Stimulated activated CD8-positive, alpha-beta memory T cell treated with anti-CD3 and anti-CD28 coated beads, Interleukin-2, amount 100 ng/mL, for 48 hours (primary cell): ENCODE measurements at places on chromosomes 12 and 14.

GRCh38 chr14:104331871-104332605 lies 193.7 kb downstream of the KIF26A start:
- DNase-seq: no peak

- no peak for DNase-seq
Observed at GRCh38 chr14:55881577-55882241, 236.5 kb upstream of the PELI2 start.

DNA sequence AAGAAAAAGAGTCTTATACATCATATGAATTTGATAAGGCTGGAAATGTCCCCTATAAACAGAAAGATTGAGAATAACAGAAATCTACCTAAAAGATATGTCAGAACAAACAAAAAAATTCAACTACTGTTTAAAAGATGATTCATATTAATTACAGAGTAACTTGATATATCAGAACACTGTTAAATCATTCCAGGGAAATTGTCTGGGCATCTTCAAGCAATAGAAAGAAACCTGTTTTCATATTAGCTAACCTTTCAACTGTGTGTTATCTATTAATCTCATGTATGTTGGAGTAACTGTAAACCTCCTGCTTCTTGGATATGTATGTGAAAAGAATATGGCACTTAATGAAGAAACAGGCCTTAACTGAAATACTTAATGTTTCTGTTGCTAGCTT lies 96.7 kb downstream of the NUBPL start:
- no peak for DNase-seq

- no peak for DNase-seq
Observed at GRCh38 chr12:10453156-10453555, at the start of gene KLRC1. Gene KLRC1, minus strand, starts transcription at chr12:10453377. Its CDS starts 2,221 bp downstream, at chr12:10451156.

- no peak for DNase-seq
Observed at GRCh38 chr14:102779084-102779462, 1.8 kb downstream of the TRAF3 start.

DNA sequence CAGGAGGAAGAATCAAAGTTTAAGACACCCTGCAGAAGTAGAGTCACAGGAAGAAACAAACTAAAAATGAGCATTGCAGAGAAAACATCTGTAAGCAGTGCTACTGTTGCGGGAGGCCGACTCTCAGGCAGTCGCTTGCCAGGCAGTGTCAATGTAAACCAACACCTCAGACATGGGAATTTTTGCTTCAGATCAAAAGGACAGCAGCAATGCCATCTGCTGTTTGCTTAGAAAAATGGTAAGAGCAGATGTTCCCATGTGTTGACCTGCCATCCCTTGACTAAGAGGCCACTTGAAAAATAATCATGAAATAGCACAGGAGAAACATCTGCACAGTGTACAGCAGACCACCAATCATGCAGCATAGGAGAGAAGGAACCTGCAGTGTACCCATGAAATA lies 196.6 kb downstream of the SLC25A21 start:
- no peak for DNase-seq

GRCh38 chr14:23443881-23444280 lies 8.4 kb upstream of the MYH7 start:
- no peak for DNase-seq

DNA sequence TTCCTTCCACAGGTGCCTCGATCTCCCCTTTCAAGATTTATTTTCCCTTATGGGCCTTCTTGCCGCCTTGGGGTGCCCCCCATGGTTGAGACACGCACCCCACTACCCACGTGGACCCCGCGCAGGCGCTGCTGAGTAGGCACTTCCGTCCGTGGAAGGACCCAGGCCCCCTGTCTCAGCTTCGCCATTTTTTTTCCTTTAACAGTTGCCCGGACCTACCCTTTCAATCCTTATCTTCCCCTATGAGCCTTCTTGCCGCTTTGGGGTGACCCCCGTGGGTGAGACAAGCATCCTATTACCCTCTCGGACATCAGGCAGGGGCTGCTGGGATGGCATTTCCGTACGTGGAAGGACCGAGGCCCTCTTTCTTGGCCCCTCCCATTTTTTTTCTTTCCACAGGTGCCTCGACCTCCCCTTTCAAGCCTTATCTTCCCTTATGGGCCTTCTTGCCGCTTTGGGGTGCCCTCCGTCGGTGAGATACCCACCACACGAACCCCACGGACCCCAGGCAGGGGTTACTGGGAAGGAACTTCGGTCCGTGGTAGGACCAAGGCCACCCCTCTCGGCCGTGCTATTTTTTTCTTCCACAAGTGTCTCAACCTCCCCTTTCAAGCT lies 268.2 kb downstream of the ALG10 start:
- no peak for DNase-seq

GRCh38 chr14:87873741-87874140 lies 119.2 kb downstream of the GALC start:
- DNase-seq: no peak

- DNase-seq: no peak
Observed at GRCh38 chr12:95789126-95790032, 1.2 kb downstream of the NTN4 start.

- DNase-seq: no peak
Observed at GRCh38 chr14:104882991-104883660, 18.1 kb downstream of the CEP170B start.

GRCh38 chr12:67515679-67516340 lies 132.7 kb upstream of the DYRK2 start:
- DNase-seq: no peak

DNA sequence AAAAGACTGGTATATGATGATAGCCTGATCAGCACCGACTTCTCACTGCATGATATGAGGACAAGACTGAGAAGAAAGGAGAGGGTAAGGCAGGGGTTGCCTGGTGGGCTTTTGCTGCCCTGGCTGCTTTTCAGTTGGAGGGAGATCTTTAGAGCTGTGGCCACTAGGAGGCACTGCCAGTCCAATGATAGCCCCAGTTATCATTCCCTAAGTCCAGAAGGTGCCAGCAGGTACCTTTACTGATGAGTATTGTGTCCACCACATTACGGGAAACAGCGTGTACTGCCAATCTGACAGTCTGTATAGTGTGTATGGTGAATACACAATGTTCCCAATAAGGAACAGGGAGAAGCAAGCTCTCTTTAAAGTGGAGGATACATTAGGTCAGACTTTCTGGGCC lies 55.8 kb upstream of the CCDC175 start:
- no peak for DNase-seq

- DNase-seq: no peak
Observed at GRCh38 chr14:89227496-89227836, 189.6 kb downstream of the FOXN3 start.

- DNase-seq: no peak
Observed at GRCh38 chr12:130601327-130601726, 114.8 kb downstream of the RIMBP2 start.

DNA sequence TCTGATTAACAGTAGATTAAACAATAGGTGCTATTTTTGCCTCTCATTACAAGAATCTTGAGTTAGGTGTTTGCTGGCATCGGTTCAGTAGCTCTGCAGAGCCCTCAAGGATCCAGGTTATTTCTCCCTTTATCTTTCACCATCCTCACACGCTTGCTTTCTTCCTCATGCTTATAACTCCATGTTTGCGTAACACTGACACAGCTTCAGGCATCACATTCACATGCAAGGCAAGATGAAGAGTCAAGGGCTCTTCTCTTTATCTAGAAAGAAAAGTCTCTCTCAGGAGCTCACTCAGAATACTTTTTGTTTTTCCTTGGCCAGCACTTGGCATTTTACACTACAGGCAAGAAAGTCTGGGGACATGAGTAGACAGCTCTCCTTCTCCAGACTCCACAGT lies 24.2 kb upstream of the PTHLH start:
- no peak for DNase-seq

DNA sequence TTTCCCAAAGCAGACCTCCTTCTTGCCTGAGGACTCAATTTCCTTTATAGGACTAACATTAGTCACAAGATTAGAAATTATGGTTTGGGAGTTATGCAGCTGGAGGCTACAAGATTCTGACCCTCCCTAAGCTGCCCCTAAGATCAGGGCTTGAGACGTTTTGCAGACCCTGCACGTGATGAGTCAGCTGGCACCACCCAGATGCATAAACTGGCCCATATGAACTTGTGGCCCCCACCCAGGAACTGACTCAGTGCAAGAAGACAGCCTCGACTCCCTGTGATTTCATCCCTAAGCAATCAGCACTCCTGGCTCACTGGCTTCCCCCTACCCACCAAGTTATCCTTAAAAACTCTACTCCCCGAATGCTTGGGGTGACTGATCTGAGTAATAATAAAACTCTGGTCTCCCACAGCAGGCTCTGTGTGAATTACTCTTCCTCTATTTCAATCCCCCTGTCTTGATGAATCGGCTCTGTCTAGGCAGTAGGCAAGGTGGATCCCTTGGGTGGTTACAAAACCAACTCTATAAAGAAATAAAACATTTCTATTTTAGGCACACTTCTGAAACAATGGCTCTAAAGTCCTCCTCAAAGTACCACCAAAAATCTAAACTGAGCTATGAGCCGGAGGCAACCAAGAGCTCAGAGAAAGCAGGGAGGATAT lies 233.4 kb downstream of the TMEM132D start:
- no peak for DNase-seq

- DNase-seq: no peak
Observed at GRCh38 chr12:121264135-121264534, 32.4 kb downstream of the CAMKK2 start.

DNA sequence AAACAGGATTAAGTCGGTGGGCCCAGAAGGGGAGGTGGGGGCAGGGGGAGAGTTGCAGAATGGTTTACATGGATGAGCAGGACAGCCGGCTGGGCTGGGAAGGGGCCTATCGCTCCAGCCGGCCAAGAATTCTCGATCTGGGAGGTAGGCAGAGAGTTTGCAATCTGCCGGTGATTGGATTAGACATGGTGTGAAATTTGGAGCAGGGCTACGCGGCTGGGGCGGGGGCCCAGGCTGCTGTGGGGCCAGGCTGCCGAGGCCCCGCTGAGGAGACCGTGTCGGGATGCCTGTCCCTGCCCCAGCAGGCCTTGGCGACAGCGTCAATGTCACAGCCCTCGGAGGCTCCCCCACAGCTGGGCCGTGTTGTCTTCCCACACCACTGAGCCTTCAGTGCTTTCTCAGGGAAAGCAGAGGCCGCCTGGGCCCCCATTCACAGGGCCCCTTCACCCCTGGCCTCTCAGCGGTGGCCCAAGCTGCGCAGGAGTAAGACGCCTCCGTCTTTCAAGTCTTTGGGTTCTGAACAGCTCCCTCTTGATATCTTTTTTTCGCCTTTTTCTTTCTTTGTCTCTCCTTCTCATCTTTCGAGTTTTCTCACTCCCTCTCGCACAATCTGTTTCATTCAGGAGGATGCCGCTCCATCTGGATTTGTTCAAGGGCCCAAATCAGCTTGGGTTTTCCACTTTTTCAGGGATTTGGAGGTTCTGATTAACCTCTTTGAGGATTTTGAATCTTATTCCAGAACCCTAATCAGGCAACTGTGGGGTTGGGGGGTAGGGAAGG lies 117.5 kb upstream of the PARP11 start:
- DNase-seq: no peak

- DNase-seq: no peak
Observed at GRCh38 chr12:57627501-57628279, 5.3 kb downstream of the B4GALNT1 start.

DNA sequence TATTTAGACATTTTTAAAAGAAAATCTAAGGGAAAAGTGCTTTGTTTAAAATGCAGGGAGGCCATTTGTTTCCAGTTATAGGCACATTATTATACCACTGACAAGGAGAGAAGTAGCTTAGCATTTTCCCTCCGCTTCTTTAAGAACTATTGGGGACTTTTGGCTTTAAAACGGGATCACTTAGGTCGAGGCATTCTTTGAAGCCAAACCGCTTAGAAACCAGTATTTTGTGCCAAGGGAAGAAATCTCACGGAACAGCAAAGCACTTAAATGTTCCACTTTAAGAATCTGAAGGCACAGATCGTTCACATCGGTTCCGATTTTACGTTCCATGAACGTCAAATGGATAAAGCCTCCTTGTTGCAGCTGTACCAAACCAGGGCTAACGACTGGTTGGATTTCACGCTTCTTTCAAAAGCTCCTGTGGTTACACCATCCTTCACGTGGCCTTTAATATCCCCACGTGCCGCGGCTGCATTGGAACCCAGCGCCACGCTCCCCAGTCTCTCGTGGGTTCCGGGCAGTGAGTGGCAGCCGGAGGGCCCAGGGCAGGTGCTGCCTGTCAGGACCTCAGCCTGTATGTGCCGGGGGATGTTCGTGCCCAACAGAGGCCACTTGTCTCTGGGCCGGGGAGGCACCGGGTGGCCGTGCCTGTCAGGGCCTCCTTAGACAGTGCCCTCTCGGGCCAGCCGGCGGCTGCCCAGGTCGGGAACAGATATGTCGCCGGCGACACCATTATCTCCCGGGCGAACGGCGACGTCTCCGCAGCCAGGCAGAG lies 195.4 kb downstream of the KIF26A start:
- no peak for DNase-seq

DNA sequence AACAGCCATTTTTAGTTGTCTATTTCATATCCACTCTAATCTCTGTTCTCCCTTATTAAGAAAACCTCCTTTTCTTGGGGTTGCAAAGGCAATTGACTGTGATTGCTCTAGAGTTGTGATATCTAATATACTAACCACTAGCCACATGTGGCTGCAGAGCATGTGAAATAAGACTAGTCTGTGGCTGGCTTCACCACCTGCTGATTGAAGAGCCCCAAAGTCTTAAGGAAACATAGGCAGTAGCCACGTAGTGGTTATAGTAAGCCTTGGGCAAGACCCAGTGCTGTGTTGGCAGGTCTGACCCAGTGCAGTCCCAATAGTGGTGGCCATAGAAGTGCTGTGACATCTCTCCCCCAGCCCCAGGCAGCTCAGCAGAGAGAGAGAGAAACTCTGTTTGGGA lies 28.4 kb upstream of the ATP2B1 start:
- DNase-seq: no peak

DNA sequence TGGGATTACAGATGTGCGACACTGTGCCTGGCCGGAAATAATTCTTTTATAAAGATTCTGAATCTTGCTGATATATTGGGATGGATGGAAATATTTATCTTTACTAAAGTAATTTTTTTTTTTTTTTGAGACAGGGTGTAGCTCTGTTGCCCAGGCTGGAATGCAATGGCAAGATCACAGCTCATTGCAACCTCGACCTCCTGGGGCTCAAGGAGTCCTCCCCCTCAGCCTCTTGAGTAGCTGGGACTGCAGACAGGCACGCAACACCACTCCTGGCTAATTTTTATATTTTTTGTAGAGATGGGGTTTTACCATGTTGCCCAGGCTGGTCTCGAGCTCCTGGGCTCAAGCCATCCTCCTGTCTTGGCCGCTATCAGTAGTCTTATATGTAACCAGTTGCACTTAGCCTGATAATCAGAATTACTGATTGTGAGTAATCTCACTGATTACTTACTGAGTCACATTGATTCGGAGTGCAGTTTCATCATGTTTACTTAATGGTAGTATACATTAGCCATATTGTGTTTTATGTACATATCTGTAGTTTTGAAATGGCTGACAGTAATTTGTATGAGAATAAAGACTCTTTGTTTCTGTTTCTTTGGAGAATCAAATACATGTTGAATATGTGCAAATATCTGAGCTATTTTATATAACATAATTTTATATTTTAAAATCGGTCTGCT lies 50.4 kb upstream of the LRTM2 start:
- DNase-seq: no peak

- no peak for DNase-seq
Observed at GRCh38 chr14:33930439-33930838, 20.4 kb downstream of the EGLN3 start.
